ENCODE measurements at places on chromosomes 5 and 9. TPM values are rescaled to one million over a fixed set of nuclear protein-coding genes. Genes with fewer than 3 reads are reported as not detected.
A peak's percentile ranks its signal among the peaks of the same experiment; 100 is the strongest.

GPR151 gene
- polyA plus RNA-seq, result not detected

- DNase-seq, result no peak
Observed at GRCh38 chr9:114124138-114124537, 25.0 kb upstream of the KIF12 start.

GRCh38 chr9:9905736-9906135 lies 707.1 kb downstream of the PTPRD start:
- DNase-seq, result no peak

DNA sequence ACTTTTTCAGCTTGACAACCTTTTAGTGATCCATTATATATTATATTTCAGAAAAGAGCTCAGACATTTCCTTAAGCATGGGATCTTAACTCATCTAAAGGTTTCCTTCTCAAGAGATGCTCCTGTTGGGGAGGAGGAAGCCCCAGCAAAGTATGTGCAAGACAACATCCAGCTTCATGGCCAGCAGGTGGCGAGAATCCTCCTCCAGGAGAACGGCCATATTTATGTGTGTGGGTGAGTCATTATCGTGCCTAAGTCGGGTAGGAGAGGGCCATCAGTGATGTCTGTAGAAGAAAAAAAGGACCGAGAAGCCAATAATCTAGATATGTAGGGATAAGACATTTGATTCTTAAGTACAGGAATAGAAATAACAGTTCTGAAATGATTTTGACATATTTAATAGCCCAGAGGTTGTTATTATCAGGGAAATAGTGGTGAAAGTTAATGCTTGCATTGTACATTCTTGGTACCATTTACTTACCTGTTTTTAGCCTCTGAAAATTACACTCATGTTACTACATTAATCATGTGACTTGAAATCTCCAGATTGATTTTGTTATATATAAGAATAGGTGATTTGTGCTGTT lies 28.2 kb downstream of the MTRR start:
- no peak for DNase-seq

GRCh38 chr5:90474235-90475107 lies at the start of the genes MBLAC2 and POLR3G:
TSS of gene MBLAC2 (minus strand) at chr5:90474771. CDS start at chr5:90474292, 479 bp downstream.
TSS of gene POLR3G (plus strand) at chr5:90474864. CDS start at chr5:90485568, 10,704 bp downstream.
- peak; percentile 69 for DNase-seq

DNA sequence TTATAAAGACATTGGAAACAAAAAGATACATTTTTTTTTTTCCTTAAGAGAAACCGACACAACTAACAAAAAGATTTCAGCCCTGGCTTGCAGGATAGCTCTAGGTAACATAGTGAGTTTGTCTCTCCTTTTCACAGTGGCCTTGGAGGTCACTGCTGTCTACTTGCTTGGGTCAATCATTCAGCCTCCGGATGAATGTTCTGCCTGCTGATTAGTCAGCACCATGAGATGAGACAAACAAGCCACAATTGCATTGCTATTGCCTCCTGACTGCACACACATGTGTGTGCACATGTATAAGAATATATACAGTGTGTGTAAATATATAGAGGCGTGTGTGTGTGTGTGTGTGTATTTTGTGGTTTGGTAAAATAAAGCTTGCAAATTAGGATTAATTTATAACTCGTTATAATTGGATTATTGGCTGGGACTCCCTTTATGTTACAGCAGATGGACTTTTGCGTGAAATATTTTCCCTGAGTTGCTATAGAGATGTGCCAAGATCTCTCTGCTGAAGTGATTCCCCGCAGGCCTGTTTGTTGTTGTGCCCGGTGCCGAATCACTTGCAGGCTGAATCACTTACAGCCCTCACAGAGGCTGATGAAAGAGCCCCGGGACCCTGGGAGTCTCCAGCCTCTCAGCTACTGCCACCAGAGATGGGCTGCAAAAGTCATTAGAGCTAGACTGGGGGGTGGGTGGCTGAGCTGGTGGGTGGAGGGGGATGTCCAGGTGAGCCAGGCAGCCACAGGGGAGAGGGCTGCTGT lies 161.2 kb downstream of the FGF18 start:
- DNase-seq, result no peak

- DNase-seq, result no peak
Observed at GRCh38 chr5:73952872-73953271, 326.9 kb downstream of the ARHGEF28 start.

B4GALT7 gene
- 18.3 TPM for polyA plus RNA-seq

DMGDH gene
- polyA plus RNA-seq, result 1.7 TPM

DNA sequence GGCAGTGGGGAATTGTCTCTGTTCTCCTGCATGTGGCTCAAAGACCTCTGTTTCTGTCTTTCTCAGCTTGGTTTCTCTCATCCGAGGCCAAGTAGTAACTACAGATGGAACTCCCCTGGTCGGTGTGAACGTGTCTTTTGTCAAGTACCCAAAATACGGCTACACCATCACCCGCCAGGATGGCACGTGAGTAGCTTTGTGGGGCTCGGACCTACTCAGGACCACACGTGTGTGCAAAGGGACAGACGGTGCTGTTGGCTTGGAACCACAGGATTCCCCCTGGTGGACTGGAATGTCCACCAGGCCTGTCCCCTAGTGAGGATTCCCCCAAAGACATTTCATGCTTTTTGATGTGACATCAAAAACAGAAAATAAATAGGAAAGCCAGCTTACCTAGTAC lies 96.3 kb upstream of the WWC1 start:
- DNase-seq, result no peak

DNA sequence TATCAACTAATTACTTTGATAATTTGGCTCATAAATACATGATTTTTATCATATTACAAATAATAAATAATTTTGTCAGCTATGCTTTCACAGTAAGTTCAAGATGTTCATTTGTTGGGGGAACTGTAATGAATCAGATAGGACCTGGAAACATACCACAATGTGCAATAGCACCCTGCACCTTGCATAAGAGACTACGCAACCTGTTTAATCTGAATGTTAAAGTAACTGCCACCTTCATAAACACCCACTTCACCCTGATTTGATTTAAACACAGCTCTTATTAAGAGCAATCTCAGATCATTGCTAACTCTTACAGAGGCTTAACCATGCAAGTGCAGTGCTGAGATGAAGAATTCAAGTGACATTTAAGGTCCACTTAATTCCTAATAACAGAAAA lies 69.1 kb upstream of the GABRA1 start:
- DNase-seq, result no peak

GRCh38 chr5:131810510-131811249 lies 13.9 kb upstream of the FNIP1 start:
- DNase-seq, result no peak

- no peak for DNase-seq
Observed at GRCh38 chr5:40436535-40437237, 243.0 kb upstream of the PTGER4 start.

DNA sequence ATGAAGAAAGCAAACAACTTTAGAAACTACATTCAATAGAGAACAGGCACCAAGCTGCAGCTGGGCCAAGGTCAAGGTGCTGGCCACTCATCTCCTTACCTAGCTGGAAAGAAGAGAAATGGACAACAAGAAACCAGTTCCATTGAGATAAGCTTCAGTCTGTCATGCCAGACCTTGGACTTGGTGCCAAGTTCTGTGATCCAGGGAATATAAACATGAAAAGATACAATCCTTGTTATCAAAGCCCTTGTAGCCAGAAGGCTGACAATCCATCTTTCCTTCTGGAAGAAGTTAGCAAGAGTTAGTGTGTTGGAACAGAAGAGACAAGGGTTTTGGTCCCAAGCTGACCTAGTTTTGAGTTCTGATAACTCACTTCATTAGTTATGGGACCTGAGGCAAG lies 227.5 kb downstream of the ACTL7B start:
- DNase-seq, result no peak

DNA sequence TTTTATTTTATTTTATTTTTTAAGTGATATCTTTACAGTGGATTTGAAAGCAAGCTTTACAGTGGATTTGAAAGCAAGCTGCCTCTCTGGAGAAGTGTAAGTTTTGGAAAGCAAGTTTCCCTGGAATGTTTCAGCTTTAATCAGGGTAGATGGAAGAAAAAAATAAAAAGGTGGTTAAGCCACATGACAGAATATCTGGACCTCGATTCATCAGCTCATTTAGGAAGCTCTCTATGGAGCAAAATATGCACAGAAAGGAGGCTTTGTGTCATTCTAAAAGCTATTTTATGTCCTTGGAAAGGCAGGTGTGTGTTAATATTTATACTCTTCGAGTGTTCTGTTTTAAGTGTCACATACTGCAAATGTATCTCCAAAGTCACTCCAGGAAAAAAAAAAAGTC lies 409.2 kb upstream of the KLF4 start:
- no peak for DNase-seq

GRCh38 chr9:36913393-36914211 lies 120.5 kb downstream of the PAX5 start:
- DNase-seq, result no peak
